NCI-H510A (cell line): ENCODE measurements at places on chromosomes 3 and 15.

GRCh38 chr15:67784090-67784781 lies 41.1 kb upstream of the SKOR1 start:
- DNase-seq = no peak

DNA sequence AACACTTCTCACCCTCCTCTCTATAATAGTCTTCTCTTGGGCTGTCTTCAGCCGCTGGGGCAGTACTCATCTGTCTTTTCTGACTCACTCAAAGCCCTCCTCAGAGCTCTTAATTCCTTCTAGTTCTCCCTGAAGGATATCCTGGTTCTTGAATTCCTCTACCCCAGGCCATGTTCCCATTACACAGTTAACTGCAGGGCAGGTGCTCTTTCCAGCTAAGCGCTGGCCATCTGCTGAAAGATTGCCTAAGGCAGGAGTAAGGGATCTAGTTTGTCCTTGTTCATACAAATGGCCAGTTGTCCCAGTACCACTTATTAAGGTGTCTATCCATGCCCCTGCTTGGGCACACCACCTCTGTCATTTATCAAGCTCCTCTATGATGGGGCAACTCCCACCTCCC lies 10.2 kb upstream of the SPG11 start:
- no peak for DNase-seq

DNA sequence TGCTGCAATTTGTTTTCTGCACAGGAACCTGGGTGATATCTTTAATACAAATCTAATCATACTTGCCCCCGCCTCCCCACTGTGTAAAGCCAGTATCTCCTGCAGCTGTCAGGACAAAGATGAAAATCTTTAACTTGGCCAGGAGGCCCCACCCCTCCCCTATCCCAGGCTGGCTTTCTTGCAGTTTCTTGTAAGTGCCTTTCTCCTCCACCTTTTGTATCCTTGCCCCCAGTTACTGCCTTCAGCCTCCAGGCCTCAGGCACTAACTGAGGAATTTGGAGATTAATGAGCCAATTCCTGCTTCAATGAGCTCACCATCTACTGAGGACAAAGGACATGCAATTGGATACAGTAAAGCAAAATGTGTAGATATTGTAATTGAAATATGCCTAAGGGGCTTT lies 6.5 kb downstream of the GCSAM start:
- DNase-seq = no peak

DNA sequence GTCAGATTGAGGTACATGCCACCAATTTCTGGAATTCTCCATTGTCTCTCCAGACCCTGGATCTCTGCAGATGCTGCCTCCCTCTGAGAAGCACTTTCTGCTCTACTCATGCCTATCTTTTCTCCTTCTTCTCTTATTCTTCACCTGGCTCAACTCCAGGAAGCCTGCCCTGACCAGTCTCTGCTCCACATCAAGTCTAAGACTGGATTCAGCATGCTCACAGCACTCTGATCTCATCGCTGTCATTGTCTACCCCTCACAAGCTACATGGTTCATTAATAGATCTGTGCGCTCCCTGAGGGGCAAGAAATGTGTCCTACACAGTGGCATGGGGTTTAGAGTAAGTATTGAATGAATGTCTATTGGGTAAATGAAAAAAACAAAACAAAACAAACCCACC lies 38.7 kb downstream of the CCR4 start:
- DNase-seq = no peak

GRCh38 chr3:164222197-164222596 lies 856.1 kb downstream of the SI start:
- no peak for DNase-seq

GRCh38 chr3:12224181-12225147 lies 64.4 kb upstream of the PPARG start:
- no peak for DNase-seq

- no peak for DNase-seq
Observed at GRCh38 chr3:73143401-73143800, 81.9 kb downstream of the EBLN2 start.

DNA sequence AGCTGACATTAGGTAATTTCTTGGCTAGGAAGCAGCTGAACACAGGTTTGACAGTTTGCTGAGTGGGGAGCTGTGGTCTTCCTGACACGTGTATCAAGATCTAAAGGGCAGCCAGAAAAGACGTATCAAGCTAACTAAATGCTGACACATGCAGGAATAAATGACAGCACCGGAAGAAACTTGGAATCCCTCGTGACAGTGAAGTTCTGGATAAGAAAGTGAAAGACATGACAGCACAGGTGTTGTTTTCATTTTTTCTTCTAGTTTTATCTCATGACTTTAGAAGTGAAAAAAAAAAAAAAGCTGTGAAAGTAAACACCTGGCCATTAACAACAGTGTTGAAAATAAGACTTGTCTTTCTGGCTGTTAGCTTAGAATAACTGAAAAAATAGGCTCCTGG lies 48.7 kb downstream of the FGF7 start:
- no peak for DNase-seq

DNA sequence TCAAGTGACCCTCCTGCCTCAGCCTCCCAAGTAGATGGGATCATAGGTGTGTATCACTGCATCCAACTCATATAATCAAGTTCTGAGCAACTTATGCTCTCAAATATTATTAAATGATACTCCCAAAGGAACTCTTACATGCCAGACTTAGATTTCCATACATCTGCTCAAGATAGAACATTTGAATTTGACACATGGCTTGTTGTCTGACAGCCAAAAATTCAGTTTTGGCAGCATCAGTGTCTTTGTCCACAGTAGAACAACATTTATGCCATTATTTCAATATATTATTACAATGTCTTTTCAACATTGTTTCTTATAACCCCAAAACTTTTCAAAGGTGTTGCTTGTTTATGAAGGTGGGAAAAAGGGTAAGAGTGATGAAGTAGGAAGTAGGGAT lies 116.2 kb downstream of the SUCNR1 start:
- no peak for DNase-seq

GRCh38 chr15:92714077-92714476 lies 58.5 kb upstream of the FAM174B start:
- DNase-seq = no peak
